ENCODE measurements at places on chromosomes 13 and 19. TPM values are rescaled to one million over a fixed set of nuclear protein-coding genes. Genes with fewer than 3 reads are reported as not detected.

DNA sequence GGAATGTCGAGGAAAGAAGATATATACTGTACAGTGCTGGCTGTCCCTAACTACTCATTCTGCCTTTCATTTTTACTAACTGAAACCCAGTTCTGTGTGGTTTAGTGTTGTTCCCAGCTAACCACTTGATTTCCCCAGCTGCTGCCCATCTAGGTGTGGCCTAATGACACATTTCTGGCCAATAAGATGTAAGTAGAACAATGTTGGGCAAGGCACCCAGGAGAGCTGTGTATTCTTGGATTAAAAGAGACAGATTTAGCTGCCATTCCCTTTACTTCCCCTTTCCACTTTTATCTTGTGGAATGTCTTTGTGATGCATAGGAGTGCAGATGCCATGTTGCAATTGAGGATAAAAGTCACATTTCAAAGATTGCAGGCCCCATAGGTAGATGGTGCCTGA, 28.3 kb upstream of the PCDH9 start:
- no peak for DNase-seq

DNA sequence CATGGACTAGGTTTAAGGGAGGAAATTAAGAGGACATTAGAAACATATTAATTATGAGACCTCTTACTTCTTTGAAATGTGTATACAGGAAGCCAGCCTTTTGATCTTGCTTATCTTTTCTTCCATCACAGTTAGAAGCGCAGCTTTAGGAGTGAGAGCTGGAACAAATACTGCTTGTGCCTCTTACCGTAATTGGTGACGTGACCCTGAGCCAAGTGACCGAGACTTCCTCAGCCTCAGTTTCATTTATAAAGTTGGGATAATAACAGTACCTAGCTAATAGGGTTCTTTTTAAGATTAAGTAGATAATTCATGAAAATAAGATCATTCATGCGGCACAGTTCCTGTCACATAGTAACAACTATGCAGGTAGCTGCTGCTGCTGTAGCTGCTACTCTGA, 18.5 kb downstream of the FREM2 start:
- DNase-seq: no peak

DNA sequence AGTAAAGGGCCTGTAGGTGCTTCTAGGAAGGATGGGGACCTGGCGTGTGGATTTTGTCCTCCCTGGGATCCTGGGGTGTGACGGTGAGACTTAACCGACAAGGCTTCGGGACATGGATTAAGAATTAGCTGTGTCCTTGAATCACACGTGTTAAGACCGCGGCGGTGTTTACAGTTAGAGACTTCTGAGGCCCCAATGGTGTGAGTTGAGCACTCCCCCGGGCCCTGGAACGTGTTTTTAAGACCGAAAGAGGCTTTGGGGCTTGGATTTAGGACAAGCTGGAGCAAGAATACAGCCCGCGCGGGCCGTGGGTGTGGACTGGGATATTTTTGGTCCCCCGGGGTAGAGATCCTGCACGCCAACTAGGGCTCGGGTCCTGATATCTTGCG, 1.2 kb upstream of the SLC27A1 start:
- no peak for DNase-seq

GRCh38 chr13:104817271-104817670, 1718.2 kb downstream of the EFNB2 start:
- DNase-seq: no peak

- DNase-seq: peak; percentile 75
Measured at GRCh38 chr13:51148952-51149573, 38.0 kb upstream of the C13orf42 start.

GRCh38 chr19:11031421-11032070, 57.7 kb upstream of the LDLR start:
- DNase-seq: no peak

The SIGLEC12 gene
- polyA plus RNA-seq: 0.12 TPM

The ANKRD27 gene
- polyA plus RNA-seq: 14.1 TPM

The RFPL4A gene
- 1.4 TPM for polyA plus RNA-seq

The TMIGD2 gene
- 0.34 TPM for polyA plus RNA-seq

The CKM gene
- 1,999 TPM for polyA plus RNA-seq

The KLHL1 gene
- not detected for polyA plus RNA-seq
